ENCODE measurements at places on chromosomes 2 and 18. TPM values are rescaled to one million over a fixed set of nuclear protein-coding genes. Genes with fewer than 3 reads are reported as not detected.

DNA sequence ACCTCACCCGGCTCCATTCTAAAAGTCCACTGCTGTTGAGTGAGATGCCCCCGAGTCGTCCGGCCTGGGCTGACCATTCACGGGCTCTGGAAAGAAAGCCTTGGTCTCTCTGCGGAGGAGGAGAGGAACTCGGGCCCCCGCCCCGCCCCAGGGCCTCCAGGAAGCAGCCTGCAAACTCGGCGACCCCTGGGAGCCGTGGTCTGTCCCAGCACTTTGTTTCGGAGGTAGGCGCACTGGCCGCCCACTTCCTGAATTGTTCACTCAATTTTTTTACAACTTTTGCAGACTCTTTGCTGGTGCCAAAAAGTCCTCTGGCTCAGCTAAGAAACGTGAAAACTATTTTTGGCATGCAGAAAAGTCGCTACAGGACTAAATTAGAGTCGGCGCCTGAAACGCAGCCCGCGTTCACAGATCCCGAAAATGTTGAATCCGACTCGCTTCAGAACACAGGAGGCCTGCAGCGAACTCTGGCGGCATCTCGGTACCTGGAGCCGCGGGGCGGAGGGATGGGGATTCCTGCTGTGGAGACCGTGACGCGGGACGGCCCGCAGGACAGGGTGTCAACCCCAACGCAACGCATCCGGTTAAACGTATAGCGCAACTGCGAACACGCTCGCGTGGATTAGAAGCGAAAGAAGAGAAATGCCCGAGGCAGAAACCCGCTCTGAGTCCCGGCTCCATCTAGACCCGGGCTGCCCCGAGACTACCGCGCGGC lies 1.5 kb downstream of the PXDN start:
- H3K4me1 ChIP-seq = peaks cover 5% of the 10 kb centered on the region
- peak; percentile 51 for DNase-seq
- no peak overlapping the region for H3K27ac ChIP-seq
- no peaks in the 10 kb centered on the region for H3K36me3 ChIP-seq
- peaks cover 41% of the 10 kb centered on the region for H3K27me3 ChIP-seq

DNA sequence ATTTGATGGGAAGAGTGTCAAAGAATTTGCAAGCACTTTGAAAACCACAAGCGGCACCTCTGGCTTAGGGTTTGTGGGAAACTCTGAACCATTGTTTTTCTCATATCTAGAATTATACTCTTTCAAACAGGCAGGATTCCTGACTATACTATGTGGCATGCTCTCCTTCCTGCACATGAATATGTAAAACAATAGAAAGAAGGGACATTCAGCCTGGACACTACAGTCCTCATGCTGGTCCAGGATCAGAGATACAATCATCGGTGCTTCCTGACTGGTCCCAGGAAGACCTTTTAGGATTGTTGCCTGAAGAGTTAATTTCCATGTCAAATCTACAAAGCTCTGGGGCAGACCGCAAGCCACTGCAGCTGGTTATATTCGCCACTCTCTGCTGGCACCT lies 55.7 kb upstream of the RASGRP3 start:
- no peaks in the 10 kb centered on the region for H3K4me1 ChIP-seq
- no peak overlapping the region for H3K27ac ChIP-seq
- no peaks in the 10 kb centered on the region for H3K36me3 ChIP-seq
- peaks cover 4% of the 10 kb centered on the region for H3K27me3 ChIP-seq
- H3K4me3 ChIP-seq = no peak overlapping the region
- no peak for DNase-seq

DNA sequence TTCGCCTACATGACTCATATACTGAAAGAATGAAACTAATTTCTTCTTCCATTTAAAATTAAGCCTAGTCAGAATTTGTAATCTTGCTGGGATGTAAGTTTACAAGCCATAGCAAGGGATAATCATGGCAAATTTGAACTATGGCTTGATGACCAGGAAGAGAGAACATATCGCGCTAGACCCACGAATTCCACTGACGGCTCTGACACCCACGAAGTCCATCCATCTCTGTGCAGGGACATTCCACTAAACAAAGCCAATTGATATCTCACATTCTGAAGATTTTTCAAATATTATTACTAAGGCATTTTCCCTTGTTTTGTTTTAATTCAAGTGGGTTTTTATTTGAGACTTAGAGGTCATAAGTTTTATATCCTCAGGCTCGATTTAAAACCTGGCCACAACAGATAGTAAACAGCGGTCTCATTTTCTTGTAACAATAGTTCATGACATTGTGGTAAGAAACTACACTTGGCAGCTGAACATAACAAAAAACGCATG lies 113.0 kb downstream of the QPCT start:
- H3K36me3 ChIP-seq = no peaks in the 10 kb centered on the region
- no peak overlapping the region for H3K4me3 ChIP-seq
- DNase-seq = no peak
- H3K27me3 ChIP-seq = no peaks in the 10 kb centered on the region
- H3K4me1 ChIP-seq = peaks cover 39% of the 10 kb centered on the region
- H3K27ac ChIP-seq = no peak overlapping the region

GRCh38 chr18:35692866-35693265 lies 111.3 kb downstream of the GALNT1 start:
- H3K4me3 ChIP-seq = no peak overlapping the region
- H3K27ac ChIP-seq = no peak overlapping the region
- DNase-seq = no peak
- H3K4me1 ChIP-seq = no peaks in the 10 kb centered on the region

DNA sequence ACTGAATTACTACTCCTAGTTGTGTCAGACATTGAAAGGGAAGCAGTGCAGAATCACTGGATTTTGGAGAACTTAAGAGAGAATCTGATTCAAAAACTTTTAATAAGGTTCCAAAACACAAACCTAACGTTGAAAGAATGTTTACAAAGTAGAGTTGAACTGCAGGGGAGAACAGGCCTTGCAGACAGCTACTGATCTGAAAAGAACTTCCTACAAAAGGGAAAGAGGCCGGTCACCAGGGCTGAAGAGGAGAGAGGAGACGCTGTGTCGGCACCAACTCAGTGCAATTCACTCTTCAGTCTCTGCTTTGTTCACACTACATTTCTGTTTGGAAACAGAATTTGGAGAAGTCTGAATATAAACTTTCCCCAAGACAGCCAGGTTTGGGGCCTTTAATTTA lies 124.0 kb downstream of the GAREM1 start:
- no peak for DNase-seq
- no peaks in the 10 kb centered on the region for H3K36me3 ChIP-seq
- peaks cover 7% of the 10 kb centered on the region for H3K27me3 ChIP-seq
- H3K4me3 ChIP-seq = no peak overlapping the region

Gene AFG3L2
- total RNA-seq = 41.8 TPM

Gene PSMA8
- total RNA-seq = 2.1 TPM

DNA sequence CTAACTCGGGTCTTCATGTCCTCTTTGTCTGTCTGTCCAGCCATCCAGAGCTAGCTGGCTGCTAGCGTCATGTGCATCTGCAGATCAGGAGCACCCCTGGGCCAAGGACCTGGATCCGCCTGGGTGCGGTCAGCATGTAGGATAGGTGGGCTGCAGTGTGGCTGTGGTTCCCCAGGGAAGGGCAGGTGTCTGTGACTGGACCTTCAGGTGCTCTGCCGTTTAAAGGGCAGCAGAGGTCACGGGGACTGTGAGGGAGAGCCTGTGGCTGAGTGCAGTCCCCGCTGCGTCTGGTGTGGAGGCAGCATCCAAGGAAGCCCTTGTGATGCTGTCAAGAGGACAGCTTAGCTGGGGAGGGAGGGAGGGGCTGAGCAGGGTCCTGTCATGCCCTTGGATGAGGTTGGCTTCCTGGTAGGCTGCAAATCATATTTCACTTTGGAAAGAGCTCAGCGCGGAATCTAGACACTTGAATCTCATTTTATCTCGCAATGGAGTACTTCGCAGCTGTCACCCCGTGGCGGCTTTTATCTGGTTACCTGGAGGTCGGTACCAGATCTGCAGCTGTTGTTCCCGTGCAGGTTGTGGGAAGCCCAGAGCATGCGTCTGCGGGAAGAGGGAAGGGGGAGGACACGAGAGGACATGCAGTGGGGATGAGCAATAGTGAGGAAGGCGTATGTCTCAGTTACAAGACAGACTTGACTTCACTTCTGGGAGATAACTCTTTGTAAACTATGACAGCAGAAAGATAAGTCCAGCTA lies 5.9 kb upstream of the RALB start:
- H3K27ac ChIP-seq = no peak overlapping the region
- H3K4me3 ChIP-seq = no peak overlapping the region
- peaks cover 2% of the 10 kb centered on the region for H3K27me3 ChIP-seq
- no peaks in the 10 kb centered on the region for H3K36me3 ChIP-seq
- peaks cover 1% of the 10 kb centered on the region for H3K4me1 ChIP-seq

Gene TFCP2L1
- 0.12 TPM for total RNA-seq

- no peak for DNase-seq
- no peaks in the 10 kb centered on the region for H3K36me3 ChIP-seq
- H3K4me3 ChIP-seq = no peak overlapping the region
- no peaks in the 10 kb centered on the region for H3K27me3 ChIP-seq
- no peak overlapping the region for H3K27ac ChIP-seq
- H3K4me1 ChIP-seq = peaks cover 34% of the 10 kb centered on the region
Measured at GRCh38 chr2:7513834-7514233, 596.6 kb downstream of the RNF144A start.

DNA sequence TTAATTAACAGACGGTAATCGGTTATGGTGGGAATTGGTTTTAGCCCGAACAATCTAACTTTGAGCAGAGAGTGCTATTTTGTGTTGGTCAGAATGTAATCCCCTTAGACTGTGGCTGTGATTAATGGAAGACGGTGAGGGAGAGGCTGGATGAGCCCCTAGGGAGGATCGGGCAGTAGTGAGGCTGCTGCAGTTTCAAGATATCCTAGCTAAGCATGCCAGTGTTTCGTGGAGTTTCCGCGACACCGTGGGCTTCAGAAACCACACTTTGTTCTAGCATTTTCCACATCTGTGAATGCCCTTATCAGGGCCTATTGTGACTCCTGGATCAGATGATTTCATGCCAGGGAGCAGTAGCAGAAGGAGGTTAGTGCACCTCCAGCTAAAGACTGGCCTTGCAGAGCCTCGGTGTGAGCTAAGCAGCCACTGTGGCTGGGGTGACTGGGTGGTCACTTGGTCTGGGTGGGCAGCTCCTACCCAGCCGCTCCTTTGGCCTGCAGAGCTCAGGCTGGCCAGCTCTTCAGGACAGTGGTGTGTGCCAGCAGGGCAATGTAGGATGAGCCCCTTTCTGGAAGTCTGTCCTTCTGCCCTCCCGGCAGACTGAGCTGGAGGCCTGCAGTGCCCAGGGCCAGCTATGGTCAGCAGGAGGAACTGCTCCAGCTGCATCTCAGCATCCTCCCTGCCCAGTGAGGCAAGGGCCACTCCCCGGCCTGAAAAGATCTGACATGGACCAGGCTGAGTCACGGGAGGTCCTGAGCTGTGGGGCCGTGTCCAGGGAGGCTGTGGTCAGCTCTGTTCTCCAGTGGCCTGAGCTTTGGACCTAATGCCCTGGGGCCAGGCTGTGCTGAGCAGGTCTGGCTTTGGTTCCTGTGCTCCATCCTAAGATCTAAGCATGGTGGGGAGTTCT lies 142.6 kb upstream of the GPC1 start:
- DNase-seq = no peak
- no peaks in the 10 kb centered on the region for H3K36me3 ChIP-seq
- H3K4me3 ChIP-seq = no peak overlapping the region
- H3K27me3 ChIP-seq = no peaks in the 10 kb centered on the region

- H3K4me1 ChIP-seq = no peaks in the 10 kb centered on the region
- no peak for DNase-seq
Measured at GRCh38 chr18:41744421-41745030, 210.5 kb upstream of the PIK3C3 start.

DNA sequence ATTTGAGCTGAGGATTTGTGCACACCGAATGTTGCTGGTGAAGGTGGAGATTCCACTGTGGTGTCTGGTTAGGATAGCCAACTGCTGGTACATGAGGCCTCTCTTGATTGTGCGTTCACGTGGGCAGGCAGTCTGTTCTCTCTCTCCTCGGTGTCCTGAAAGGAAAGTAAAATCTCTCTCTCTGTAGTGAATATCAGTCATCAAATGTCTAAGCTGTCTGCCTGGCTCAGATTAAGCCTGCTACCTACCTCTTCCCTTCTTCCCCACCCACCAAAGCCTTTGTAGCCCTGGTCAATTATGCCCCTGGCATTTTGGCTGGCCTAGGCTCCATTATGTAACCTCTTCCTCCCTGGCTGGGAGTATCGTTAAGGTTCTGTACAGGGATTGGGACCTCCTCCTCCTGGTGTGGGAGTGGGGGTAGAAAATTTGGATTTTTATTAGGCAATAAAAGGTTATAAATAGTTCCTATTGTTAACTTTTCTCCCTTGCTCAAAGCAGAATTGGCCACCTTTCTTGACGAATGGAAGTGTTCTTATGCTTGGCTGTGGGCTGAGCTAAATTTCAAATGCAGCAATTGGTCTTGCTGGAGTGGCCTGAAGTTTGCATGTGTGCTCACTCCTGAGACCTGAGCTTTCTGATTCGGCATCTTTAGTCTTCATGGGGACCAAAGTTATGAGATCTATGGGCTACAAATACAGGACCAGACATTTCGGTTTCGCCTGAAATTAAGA lies 148.8 kb downstream of the WDSUB1 start:
- H3K4me1 ChIP-seq = no peaks in the 10 kb centered on the region
- H3K36me3 ChIP-seq = no peaks in the 10 kb centered on the region
- no peak overlapping the region for H3K4me3 ChIP-seq
- no peak for DNase-seq

- H3K27ac ChIP-seq = no peak overlapping the region
- H3K4me1 ChIP-seq = peaks cover 13% of the 10 kb centered on the region
- H3K4me3 ChIP-seq = no peak overlapping the region
Measured at GRCh38 chr2:12335995-12336394, 380.7 kb upstream of the TRIB2 start.

Gene VWA3B
- total RNA-seq = 0.43 TPM

DNA sequence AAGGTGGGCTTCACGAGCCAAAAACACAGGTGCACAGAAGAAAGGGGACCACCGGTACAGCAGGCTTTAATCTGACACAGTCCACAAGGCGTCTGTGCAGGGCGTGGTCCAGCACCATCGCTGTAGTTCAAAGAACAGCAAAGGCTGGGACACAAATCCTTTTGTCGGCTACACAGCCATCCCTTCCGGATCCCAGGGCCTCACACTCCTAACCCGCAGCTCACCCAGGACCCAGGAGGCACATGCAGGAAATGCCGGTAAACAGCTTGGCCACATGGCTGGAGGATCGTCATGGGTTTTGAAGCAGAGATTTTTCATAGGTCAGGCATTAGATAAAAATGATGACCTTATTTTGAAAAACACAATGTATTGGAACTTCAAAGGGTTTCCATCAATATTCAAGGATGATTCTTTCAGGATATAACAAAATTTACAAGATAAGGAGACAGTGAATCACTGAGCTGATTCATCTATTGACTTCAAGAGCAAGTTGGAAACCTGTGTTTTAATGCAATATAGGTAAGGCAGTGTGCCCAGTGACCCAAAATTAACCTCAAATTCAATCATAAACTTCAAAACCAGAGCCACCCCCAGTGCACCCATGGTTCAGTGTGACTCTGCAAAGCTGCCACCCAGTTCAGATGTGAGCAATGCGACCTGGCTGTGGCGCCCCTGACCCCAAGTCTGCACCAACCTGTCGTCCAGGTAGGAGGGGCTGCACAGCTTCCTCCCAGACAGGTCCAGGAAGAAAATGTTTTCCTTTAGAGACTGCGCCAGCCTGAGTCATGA lies 74.4 kb downstream of the TMEM18 start:
- DNase-seq = no peak
- no peak overlapping the region for H3K27ac ChIP-seq
- H3K4me3 ChIP-seq = no peak overlapping the region
- H3K4me1 ChIP-seq = no peaks in the 10 kb centered on the region

- H3K27me3 ChIP-seq = peaks cover 10% of the 10 kb centered on the region
- H3K4me3 ChIP-seq = no peak overlapping the region
- no peak overlapping the region for H3K27ac ChIP-seq
- DNase-seq = no peak
- no peaks in the 10 kb centered on the region for H3K4me1 ChIP-seq
- no peaks in the 10 kb centered on the region for H3K36me3 ChIP-seq
Measured at GRCh38 chr2:133760376-133760775, 192.1 kb upstream of the NCKAP5 start.

Gene MEMO1
- 42.0 TPM for total RNA-seq
